ENCODE measurements at places on chromosomes 5 and 9.

DNA sequence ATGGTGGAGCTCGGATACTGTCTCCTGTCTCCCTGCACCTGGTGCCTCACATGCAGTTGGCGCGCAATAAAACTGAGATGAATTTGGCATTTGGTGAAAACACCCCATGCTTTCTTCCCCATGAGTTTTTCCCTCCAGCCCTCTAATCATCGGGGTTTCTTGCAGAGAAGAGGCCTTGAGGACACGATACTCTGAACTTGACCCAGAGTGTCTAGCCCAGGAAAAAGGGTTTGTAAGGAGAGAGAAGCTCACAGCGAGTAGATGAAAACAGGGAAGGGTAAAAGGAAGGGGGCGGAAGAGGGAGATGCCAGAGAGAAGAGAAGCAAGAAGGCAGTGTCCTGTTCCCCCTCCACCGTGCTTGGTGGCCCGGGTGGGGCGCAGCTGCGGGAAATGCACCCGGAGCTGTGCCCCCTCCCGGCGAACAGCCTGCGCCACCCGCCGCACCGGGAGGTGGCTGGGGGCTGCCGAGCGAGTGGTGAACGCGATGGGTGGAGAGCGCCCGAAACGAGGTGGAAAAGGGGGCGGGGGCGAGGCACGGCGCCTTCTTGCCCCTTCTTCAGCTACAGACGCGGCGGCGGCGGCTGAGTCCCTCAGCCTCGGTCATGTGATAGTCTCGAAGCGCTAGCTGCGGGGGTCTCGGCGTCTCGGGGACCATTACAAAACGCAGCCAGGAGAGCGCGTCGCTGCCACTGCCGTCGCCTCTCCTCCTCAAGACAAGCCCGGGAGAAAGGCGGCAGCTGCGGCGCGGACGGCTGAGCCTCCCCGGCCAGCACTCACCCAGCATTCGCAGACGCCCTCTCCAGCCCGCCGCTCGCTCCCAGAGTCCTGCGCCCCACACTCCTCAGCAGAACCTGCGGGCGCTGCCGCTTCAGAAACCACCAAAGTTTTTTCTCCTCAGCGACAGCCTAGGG lies 1.1 kb upstream of the FOXB2 start:
- peak; percentile 35 for DNase-seq

DNA sequence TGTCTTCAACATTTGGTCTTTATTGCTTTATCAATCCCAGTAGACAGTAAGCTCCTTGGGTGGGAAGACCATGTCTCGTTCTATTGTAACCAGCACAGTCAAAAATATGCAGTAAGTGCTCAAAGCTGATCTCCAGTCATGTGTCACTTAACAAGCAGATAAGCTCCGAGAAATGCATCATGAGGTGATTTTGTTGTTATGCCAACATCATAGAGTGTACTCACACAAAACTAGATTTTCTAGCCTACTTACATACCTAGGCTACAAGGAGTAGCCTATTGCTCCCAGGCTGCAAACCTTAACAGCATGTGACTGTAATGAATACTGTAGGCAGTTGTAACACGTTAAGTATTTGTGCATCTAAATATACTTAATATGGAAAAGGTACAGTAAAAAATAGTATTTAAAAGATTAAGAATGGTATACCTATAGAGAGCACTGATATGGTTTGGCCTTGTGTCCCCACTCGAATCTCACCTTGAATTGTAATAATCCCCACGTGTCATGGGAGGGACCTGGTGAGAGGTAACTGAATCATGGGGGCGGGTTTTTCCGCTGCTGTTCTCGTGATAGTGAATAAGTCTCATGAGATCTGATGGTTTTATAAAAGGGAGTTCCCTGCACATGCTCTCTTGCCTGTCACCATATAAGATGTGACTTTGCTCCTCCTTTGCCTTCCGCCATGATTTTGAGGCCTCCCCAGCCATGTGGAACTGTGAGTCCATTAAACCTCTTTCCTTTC lies 39.8 kb upstream of the PCSK5 start:
- no peak for DNase-seq

DNA sequence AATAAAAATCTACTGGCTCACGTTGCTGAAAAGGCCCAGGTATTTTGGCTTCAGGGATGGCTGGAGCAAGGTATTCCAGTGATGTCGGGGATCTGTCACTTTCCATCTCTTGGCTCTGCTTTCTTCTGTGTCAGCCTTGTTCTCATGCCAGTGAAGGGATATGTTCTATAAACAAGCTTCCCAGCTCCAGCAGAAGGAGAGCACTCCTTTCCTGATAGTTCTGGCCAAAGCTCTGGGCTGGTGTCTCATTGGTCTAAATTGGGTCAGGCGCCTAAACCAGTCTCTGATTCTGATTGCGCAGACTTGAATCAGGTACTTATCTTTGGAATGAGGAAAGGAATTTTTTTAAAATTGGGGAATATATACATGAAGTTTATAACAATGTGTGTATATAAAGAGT lies 5.1 kb downstream of the SNX30 start:
- no peak for DNase-seq

DNA sequence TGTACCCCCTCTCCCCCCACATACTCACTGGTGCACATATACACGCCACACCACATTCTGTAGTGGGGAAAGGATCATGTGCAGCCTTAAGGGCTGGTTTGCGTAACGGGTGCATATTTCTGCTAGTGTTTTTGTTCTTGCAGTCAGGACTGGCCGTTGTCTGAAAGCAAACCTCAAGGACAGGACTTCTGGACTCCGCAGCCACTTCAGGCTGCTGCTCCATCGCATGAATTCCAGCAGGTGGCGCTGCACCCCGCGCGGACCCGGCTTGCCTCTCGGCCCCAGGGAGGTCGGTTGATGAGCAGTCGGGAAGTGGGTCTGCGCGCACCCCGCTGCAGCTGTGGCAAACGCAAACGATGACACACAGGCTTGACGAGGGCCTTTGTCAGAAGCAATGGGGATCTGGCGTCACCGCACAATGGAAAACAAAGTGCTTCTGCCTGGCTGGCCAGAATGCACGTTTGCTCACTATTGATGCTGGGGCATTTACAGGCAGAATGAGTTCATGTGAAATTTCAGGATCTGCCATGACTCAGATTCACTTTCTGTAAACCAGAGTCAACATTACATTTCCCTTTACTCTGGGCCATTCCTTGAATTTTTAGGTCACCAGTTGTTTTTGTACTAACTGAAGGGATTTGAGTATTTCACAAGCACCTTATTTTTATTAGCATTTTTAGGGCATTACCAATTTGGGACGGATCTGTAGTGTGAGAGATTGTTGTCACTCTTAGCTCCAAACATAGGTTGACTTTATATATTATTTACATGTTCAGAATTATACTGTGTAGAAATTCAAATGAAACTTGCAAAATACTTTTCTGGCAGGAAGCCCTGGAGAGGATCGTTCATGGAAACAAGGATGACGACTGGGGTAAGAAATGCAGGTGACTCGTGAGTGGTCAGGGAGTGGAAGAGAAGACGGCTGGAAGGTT lies 36.4 kb upstream of the GLRX start:
- DNase-seq: peak; percentile 93

DNA sequence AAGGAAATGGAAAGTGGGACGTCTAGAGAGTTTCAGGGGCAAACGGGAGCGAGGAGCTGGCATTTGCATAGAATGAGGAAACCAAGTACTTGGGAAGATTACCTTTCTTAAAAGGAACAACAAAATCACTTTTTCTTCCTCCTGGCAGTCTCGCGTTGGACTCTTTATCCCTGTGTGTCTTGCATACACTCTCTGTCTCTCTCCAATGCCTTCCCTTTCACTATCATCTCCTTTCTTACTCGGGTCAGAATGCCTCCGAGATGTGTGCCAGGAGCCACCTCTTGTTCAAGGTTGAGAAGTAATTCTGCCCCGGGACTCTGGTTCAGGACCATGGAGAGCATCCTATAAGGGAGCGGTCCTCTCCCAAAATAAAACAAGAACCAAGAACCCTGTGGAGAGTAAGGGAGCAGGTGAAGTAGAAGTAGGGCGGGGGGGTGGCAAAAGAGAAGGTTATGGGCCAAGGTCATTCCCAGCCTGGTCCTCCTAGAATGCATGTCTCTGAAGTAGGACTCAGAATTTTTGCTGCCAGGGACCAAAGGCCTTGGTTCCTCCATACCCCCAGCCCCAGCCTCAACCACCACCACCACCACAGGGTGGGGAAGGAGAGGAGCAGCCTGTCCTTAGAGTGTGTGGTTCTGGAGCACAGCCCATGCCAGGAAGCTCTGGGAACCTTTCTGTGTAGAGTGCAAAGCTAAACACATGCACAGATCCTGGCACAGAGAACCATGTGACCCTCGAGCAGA lies 72.1 kb upstream of the ARAP3 start:
- peak; percentile 47 for DNase-seq

All from right hindlimb (tissue), 1 donor.